ENCODE measurements at places on chromosomes 16 and 17.

DNA sequence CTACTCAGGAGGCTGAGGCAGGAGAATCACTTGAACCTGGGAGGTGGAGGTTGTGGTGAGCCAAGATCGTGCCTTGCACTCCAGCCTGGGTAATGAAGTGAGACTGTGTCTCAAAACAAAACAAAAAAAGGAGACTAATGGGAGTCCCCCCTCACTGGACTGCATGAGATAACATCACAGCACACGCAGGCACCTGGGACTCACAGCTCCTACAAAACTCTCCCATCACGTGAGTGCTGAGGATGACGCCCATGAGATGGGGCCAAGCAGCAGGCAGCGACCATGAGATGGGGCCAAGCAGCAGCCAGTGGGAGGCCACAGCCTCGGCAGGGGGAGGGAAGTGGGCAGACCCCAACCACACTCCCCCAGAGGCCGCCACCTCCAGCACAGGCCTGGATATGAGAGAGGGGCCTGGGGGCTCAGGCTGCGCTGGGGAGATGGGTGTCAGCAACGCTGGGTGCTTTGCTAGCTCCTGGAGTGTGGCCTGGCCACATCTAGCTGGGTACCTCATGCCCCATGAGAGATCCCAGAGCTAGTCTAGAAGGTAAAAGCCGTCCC lies 15.4 kb downstream of the DNAAF8 start:
- DNase-seq: no peak

DNA sequence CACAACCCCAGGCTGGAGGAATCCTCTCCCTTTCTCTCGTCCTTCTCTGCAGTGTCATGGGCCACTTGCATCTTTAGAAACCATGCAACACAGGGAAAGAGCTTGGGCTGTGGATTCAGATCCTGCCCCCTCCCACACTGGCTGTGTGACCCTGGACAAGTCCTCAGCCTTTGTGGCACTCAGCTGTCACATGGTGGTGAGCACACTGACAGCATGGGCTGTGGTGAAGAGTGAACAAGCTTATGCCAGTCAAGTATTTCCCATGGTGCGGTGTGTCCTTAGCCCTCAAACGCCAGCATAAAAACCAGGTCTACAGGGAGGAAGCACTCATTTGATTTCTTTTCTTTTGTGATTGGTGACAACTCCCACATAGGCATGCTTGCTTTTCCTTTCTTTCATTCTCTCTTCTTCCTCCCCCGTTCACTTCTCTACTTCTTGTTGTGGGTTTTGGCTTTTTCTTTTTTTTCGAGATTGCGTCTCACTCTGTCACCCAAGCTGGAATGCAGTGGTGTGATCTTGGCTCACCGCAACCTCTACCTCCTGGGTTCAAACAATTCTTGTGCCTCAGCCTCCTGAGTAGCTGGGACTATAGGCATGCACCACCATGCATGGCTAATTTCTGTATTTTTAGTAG lies 314.2 kb downstream of the CPPED1 start:
- no peak for DNase-seq

- no peak for DNase-seq
Measured at GRCh38 chr16:89693289-89693731, 6.8 kb downstream of the CDK10 start.

DNA sequence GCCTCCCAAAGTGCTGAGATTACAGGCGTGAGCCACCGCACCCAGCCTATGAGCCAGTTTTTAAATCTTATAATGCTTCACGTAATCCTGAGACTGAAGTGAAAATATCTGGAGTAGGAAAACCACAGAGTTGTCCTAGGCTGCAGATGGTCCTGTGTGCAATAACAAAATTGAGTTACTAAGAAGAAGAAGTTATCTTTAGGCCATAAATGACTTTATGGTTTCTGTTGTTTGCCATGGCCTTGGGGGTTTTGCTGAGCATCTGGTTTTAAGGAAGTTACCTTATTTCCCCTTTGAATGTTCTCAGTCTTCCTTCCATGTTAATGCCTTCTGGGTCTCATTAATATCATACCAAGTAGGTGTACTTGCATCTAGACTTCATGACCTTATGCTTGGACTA lies 16.5 kb downstream of the NMT1 start:
- DNase-seq: no peak
